ENCODE measurements at places on chromosomes 4 and X.

DNA sequence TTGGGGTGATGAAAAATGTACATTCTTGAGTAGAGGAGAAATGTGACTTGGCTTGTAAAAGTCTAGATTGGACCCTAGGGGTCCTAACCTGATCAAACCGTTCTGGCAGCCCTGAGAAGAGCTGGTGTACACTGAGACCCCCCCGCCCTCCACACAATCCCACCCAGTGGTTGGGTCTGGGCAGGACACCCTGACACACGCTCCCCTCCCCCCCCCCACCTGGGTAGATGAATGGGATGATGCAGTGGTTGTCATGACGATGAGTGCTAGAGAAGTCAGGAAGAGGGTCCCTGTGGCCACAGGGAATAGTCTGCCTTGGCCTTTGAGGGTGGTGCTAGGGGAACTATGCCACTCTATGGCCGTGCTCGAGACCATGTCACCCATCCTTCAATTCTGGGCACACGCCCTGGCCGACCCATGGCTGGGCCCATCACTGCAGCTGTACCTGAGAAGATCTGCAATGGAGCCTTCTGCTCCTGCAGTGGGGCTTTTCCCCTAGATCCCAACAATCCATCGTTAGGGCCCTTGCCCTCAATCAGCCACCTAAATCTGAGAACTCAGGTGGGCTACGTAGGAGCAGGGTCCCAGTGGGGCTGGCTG is 4.4 kb downstream of the CDK16 start:
- H3K27me3 ChIP-seq: no peaks in the 10 kb centered on the region
- H3K4me1 ChIP-seq: peaks cover 1% of the 10 kb centered on the region
- H3K4me3 ChIP-seq: no peak overlapping the region

DNA sequence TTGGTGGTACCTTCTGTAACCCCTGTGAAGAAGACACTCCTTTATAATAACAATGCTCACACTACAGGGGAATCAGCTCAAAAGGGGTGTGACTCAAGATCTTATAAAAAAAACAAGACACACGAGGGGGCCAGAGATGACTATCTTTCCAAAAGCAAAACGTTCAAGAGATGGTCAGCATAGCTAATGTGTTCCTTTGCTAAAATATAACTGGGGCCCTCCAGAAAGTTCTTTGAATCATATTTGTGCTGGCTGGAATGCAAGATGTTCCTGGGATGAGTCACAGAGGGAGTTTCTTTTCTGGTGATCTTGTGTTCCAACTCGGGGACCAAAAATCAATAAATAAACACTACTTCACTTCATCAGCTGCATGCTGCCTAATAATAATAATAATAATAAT is 46.5 kb downstream of the RAI2 start:
- H3K27ac ChIP-seq: no peak overlapping the region
- no peak overlapping the region for H3K4me3 ChIP-seq
- no peaks in the 10 kb centered on the region for H3K36me3 ChIP-seq
- no peak for DNase-seq
- H3K27me3 ChIP-seq: no peaks in the 10 kb centered on the region

DNA sequence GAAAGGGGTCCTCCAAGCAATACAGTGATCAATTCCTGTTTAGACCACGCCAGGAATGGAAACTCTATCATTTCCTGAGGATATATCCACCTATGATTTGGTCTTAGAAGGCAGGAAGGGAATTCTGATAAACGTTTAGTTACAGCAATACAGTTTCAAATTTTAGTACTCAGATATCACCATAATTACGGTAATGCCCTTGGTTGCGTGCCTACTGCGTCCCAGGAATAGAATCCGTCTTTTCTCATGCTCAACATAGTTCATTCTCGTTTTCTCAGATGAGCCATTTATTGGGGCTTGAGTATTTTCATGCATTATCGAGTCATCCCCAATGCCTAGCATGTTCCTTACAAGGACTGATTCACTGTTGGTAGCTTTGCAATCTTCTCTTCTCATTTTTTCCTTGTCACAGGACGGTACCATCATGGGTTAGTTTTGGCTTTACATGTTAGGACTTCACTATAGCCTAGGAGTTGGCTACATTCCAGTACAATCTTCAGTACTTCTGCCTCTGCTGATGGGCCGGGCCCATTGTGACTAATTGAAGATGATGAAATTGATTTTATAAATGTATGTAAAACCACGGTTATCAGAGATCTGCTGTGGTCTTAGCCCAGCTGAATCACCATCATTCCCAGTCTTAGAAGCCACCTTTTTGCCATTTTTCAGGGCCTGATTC is 4.4 kb upstream of the PRKX start:
- no peaks in the 10 kb centered on the region for H3K4me1 ChIP-seq
- H3K27ac ChIP-seq: no peak overlapping the region
- no peak for DNase-seq
- H3K36me3 ChIP-seq: no peaks in the 10 kb centered on the region
- H3K27me3 ChIP-seq: no peaks in the 10 kb centered on the region

GRCh38 chrX:152819266-152819665 is 11.3 kb downstream of the CETN2 start:
- no peak overlapping the region for H3K4me3 ChIP-seq
- H3K27me3 ChIP-seq: no peaks in the 10 kb centered on the region
- H3K36me3 ChIP-seq: no peaks in the 10 kb centered on the region
- no peak for DNase-seq
- H3K27ac ChIP-seq: no peak overlapping the region
- H3K4me1 ChIP-seq: no peaks in the 10 kb centered on the region

GRCh38 chr4:74258963-74259362 is 49.3 kb upstream of the EPGN start:
- no peak overlapping the region for H3K27ac ChIP-seq
- no peaks in the 10 kb centered on the region for H3K36me3 ChIP-seq
- no peak overlapping the region for H3K4me3 ChIP-seq
- DNase-seq: no peak
- no peaks in the 10 kb centered on the region for H3K4me1 ChIP-seq
